ENCODE measurements at places on chromosomes 1 and 21.

GRCh38 chr1:47679826-47680225, 242.0 kb downstream of the FOXD2 start:
- peak; percentile 58 for DNase-seq

DNA sequence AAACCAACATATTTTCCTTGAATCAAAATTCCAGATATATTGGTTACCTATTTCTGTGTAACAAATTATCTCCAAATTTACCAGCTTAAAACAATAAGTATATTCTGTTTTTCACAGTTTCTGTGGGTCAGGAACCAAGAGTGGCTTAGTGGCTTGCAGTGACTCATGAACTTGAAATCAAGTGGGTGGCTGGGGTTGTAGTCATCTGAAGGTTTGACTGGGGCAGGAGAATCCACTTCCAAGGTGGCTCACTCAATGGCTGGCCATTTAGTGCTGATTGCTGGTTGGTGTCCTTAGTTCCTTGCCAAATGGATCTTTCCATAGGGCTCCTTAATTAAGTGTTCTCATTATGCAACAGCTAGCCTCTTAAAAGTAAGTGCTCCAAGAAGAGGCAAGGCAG, 43.8 kb downstream of the ALG14 start:
- DNase-seq = no peak

DNA sequence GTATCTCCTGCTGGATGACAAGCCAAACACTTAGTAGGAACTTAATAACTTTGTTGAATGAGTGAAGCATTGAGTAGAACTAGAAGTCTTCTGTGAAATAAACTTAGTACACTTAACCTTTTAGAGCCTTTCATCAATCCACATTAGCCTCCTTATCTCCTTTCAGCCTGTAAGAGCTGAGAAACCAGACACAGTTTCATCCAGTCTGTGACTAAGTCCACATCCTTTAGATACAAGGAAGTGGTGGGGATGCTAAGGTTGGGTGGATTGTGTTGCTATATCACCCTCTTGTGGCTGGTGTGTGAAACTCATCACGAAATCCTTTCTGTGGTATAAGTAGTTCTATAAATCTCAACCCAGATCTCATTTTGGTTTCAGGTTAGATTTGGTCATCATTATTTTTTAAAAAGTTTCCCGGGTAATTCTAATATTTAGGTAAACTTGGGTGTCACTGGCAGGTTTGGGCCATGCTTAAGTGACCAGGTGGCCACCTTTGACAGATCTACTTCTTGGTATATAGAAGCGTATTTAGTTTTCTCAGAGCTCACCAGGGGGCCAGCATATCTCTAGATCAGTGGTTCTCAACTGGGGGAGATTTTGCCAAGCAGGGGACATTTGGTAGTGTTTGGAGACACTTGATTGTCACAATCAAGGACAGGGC, 27.8 kb upstream of the CD84 start:
- no peak for DNase-seq

GRCh38 chr1:247493106-247493505, 35.2 kb upstream of the OR2B11 start:
- DNase-seq = no peak

DNA sequence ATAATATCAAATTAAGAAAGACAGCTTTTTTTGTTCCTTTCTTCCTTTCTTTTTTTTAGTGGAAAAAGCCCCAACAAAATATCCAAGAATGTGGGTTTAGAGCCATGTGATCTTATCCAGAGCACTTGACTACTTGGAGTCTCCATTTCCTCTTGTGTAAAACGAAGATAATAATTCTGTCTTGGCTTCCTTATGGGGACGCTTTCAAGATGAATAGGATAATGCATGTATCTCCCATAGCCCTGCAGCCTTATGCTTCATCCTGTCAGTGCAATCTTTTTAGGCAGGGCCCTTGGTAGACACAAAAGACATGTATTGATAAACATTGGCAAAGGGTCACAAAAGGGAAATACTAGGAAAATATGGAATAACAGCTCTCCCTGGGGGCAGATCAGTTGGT, 34.8 kb downstream of the ZBTB18 start:
- no peak for DNase-seq

DNA sequence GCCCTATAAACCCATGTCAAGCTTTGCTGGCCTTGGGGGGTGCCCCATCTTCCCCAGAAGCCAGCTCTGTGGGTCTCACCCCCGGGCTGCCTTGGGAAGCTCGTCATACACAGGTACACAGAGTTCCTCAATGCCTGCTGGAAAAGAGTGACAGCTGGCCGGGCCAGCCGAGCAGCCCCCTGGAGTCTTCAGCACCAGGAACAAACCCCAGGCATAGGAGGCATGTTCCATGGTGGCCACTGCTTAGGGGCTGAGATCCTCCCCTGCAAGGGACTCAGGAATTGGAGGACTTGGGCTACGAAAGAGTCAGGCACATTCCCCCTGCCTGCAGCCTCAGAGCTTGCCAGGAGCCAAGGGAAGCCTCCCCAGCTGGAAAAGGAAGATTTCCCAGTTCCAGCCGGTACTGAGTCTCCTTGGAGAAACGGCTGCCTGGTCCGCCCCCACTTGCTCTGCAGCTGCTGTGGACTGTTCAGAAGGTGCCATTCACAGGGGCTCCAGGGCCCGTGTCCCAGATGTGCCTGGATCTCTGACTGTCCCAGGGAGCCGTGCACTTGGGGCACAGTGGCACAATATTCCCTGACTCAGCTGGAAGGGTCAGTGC, 89.5 kb downstream of the STUM start:
- peak; percentile 6 for DNase-seq

DNA sequence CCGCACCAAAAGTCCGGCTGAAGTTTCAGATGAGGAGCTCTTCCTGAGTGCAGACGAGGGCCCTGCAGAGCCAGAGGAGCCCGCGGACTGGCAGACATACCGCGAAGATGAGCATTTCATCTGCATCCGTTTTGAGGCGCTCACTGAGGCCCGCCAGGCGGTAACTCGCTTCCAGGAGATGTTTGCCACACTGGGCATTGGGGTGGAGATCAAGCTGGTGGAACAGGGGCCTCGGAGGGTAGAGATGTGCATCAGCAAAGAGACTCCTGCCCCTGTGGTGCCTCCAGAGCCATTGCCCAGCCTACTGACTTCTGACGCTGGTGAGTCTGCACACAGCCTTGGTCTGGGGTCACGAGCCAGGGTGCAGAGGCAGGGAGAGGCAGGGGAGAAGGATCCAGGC, 84.7 kb downstream of the TRIM11 start:
- no peak for DNase-seq

DNA sequence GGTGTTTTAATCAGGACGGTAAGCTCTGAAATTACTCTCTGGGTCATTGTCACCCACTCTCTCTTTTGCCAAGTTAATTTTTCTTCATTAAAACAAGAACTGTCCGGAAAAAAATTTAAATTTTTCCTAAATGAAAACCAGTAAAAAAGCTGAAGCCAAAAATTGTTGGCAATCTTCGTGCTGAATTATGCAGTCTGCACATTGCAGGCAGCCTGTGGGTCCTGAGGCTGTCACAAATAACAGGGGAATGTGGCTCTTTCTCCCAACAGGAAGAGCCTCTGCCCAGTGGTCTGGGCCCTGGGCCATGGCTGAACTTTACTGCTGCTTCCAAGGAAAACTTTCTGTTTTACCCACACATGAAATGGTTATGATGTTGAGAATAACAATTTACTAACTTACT, 153.9 kb upstream of the SPAG17 start:
- no peak for DNase-seq

DNA sequence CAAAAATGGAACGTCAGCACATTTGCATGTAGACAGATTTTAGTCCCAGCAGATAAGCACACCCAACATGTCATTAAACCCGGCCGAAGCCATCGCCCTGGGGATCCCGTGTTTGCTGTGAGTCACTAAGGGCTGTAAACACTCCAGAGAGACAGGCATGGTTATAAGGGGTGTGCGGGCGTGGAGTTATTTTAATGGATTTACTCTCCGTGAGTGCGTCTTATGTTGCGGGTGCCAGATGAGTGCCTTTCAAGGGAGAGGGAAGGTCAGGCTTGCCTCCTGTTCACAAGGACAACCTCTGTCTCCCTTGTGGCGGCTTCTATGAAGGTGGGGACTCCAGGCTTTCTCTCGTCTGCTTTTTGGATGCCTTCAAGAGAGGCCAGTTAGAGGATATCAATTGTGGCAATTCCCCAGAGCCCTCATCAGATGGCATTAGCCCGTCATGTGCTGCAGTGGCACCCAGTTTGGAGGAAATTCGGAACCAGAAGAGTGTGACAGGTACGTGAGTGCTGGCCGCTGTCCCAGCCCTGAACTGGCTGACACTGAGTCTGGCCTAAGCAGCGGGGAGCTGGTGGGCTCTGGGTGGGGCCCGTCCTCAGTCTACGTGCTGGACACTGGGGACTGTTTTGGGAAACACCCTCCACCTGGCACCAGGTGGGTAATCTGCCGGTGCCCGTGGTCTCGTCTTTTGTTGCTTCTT, 223.8 kb upstream of the TMEM51 start:
- DNase-seq = no peak

DNA sequence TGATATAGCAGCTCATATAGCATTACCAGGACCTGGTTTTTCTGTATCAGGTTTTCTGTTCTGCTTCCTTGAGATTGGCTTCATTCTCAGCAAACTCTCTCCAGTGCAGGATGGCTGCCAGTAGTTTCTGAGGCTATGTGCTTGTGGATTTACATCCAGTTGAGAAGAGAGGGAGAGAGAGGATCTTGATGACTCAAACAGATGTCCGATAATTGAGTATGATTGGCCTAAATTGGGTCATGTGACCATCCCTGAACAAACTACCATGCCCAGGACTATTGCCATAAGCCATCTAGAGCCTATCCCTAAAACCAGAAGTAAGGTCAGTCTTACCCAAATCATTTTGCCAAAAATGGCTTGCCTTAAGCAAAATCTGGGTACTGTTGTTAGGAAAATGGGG, 18.1 kb upstream of the PSMA5 start:
- no peak for DNase-seq

GRCh38 chr1:47174656-47175020, 15.2 kb downstream of the PDZK1IP1 start:
- no peak for DNase-seq

GRCh38 chr1:25054526-25055323, 124.6 kb upstream of the RUNX3 start:
- no peak for DNase-seq

GRCh38 chr1:24018611-24019580, 38.8 kb upstream of the SRSF10 start:
- DNase-seq = peak; percentile 83

- no peak for DNase-seq
These were observed 42.9 kb upstream of the PLA2G2C start for GRCh38 chr1:20229171-20229570.

GRCh38 chr1:941588-942383, 17.3 kb downstream of the NOC2L start:
- peak; percentile 85 for DNase-seq

GRCh38 chr21:42571391-42572150, 57.9 kb downstream of the SLC37A1 start:
- DNase-seq = no peak

- no peak for DNase-seq
These were observed 1.7 kb downstream of the TOR1AIP1 start for GRCh38 chr1:179883745-179884138.

DNA sequence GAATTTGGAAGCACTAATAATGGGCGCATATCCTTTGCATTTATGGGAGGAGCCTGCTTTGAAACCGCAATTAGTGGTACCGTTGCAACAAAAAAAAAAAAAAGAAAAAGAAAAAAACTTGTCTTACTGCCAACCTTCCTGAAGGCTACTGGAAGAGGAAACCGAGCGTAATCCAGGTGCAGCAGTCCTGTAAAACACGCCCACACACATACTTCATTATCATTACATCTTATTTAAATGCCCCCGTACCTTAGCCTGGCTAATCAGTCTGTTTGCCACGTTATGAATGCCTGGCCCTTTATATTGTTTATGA, 686 bp upstream of the ZNF281 start:
- DNase-seq = no peak

DNA sequence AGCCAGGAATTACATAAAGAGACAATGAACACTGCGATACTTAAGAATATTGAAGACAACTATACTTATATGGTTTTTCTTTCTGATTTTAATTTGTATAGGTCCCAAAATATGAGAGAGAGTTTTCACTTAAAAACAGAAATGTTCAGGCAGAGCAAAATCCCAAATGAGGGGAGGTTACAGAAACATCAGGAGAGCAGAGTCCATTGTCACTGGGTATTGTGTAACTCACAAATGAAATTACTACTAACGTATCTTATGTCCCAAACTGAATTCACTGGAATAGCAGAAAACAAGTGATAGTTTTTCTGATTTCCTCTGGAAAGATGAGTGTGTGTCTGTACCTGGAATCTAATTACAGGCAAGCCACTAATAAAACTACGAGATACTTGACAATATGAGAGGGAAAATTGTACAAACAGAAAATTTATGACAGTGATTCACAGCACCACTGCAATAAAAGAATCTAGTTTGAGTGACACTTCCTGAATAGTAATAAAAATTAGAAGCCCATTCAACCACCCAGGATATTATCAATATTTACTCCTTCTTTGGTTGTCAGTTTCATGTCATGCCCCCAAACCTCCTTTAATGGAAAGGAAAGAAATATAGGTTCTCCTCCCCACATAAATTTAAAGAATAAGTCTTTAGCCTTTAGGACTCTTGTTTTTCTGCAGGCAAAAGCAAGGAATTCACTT, 522.6 kb downstream of the ADGRL2 start:
- DNase-seq = no peak

GRCh38 chr1:180194048-180194425, 36.0 kb upstream of the LHX4 start:
- DNase-seq = no peak

DNA sequence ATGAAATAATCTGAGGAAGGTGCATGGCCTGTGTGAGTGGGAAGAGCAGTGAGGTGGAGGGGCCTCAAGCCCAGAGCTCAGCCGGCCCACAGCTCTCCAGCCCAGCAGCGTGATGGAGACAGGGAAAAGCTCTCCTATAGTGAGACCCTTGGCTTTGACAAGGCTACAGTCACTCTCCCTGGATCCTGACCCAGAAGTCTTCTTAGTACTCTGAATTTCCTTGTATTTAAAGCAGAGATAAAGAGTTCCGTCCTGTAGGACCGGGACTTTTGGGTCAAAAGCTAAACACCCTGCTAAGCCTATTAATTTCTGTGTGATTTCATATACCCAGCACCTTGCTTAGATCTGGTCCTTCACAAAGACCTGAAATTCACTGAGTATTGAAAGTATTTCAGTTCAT, 48.2 kb upstream of the F3 start:
- no peak for DNase-seq

GRCh38 chr1:206846487-206846886, 18.9 kb upstream of the IL20 start:
- no peak for DNase-seq

- no peak for DNase-seq
These were observed 81.0 kb downstream of the ARHGEF10L start for GRCh38 chr1:17620448-17620847.
